Activated CD8-positive, alpha-beta memory T cell treated with anti-CD3 and anti-CD28 coated beads, Interleukin-2, amount 10 ng/mL, durations not matched to agents 7 days and 5 days (primary cell): ENCODE measurements at places on chromosomes 7 and 10. TPM values are rescaled to one million over a fixed set of nuclear protein-coding genes. Genes with fewer than 3 reads are reported as not detected.

- no peaks in the 10 kb centered on the region for H3K27me3 ChIP-seq
- no peaks in the 10 kb centered on the region for H3K36me3 ChIP-seq
- DNase-seq: no peak
Measured at GRCh38 chr7:68846811-68847325, 751.4 kb upstream of the AUTS2 start.

- H3K4me3 ChIP-seq: no peak overlapping the region
- H3K27ac ChIP-seq: no peak overlapping the region
- H3K27me3 ChIP-seq: no peaks in the 10 kb centered on the region
- DNase-seq: no peak
- no peaks in the 10 kb centered on the region for H3K36me3 ChIP-seq
- peaks cover 4% of the 10 kb centered on the region for H3K4me1 ChIP-seq
Measured at GRCh38 chr7:6078548-6078947, 47.4 kb downstream of the ANKRD61 start.

DNA sequence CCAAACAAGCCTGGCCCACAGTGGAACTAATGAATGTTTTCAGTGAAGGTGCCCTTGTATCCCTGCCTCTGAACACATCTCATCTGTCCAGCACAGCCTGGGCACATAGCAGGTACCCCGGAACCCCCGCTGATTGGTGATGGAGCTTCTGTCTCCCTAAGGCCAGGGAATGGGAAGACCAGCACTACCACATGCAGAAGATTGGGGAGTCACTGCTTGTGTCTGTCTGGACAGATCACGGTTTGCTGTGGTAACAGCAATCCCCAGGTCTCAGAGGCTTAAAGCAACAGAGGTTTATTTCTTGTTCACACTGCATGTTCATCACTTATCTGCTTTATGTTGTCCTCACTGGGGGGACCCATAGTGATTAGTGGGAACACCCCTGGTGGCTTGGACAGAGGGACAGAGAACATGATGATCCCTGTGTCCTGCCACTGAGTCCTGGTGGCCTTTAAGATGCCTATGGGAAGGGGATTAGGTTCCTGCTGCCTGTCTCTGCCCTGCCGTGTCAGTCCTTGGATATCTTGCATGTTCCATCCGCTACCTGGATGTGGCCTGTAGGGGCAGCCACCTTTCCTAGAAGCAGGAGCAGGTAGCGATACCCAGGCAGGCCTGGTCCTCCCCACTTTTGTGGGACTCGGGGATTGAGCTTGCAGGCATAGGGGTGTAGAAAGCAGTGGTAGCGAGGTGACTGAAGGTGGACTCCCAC is 3.6 kb downstream of the TSPAN14 start:
- peaks cover 74% of the 10 kb centered on the region for H3K4me1 ChIP-seq
- H3K36me3 ChIP-seq: peaks cover 26% of the 10 kb centered on the region
- peak overlapping the region; percentile 92 for H3K4me3 ChIP-seq
- H3K27ac ChIP-seq: peak overlapping the region; percentile 94

DNA sequence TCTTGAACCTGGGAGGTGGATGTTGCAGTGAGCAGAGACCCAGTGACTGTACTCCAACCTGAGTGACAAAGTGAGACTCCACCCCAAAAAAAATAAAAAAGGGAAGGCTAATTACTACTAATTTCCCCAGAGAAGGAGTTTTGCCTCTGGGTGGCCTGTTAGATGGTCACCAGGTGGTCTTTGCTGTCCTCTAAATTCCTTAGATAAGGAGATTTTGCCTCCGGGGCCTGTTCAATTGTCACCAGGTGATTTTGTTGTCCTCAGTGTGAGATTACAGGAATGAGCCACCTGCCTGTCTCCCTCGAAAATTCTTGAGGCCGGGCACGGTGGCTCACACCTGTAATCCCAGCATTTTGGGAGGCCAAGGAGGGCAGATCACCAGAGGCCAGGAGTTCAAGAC is 24.4 kb upstream of the ZMIZ2 start:
- peaks cover 2% of the 10 kb centered on the region for H3K36me3 ChIP-seq
- peaks cover 5% of the 10 kb centered on the region for H3K27me3 ChIP-seq
- H3K4me3 ChIP-seq: no peak overlapping the region
- DNase-seq: no peak

CLEC5A gene
- total RNA-seq: not detected

DNA sequence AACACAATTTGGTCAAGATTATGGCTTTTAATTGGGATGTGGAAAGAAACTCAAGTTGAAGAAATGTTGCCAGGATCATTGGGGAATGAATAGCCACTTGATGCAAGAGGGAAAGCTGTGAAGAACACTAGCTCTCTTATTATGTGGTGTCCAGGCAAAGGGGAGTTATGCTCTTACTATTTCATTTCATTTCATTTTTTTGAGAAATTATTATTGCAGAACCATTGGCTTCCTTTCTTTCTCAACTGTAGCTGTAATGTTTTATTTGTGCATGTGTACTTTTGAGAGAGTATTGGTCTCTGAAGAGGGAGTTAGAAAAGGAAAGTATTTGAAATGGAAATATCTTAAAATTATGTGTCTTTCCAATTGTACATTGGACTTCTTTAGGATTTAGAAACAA is 312.6 kb upstream of the BMPER start:
- H3K36me3 ChIP-seq: no peaks in the 10 kb centered on the region
- H3K27me3 ChIP-seq: no peaks in the 10 kb centered on the region
- DNase-seq: no peak
- no peak overlapping the region for H3K4me3 ChIP-seq
- no peaks in the 10 kb centered on the region for H3K4me1 ChIP-seq

GRCh38 chr10:100723770-100724530 is 21.4 kb upstream of the PAX2 start:
- no peak overlapping the region for H3K27ac ChIP-seq
- H3K36me3 ChIP-seq: no peaks in the 10 kb centered on the region
- peaks cover 86% of the 10 kb centered on the region for H3K27me3 ChIP-seq
- DNase-seq: no peak

DNA sequence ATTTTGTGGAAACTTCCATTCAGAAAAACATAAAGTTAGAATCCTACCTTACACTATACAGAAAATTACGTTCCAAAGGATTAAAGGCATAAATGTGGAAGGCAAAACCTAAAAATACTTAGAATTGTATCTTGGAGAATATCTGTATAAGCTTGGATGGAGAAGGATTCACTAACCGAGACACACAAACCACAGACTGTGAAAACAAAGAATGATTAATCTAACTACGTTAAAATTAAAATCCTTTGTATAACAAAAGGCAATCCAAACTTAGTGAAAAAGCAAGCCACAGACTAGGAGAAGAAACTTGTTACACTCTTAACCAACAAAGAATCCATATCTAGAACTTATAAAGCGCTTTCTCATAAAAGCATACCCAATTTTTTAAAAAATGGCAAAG is 678.8 kb downstream of the INHBA start:
- no peak for DNase-seq
- H3K27me3 ChIP-seq: no peaks in the 10 kb centered on the region
- no peaks in the 10 kb centered on the region for H3K36me3 ChIP-seq

GRCh38 chr10:31959461-31960173 is 31.0 kb upstream of the ARHGAP12 start:
- H3K27ac ChIP-seq: no peak overlapping the region
- peaks cover 2% of the 10 kb centered on the region for H3K36me3 ChIP-seq
- H3K4me1 ChIP-seq: peaks cover 17% of the 10 kb centered on the region
- H3K27me3 ChIP-seq: no peaks in the 10 kb centered on the region
- no peak overlapping the region for H3K4me3 ChIP-seq

DNA sequence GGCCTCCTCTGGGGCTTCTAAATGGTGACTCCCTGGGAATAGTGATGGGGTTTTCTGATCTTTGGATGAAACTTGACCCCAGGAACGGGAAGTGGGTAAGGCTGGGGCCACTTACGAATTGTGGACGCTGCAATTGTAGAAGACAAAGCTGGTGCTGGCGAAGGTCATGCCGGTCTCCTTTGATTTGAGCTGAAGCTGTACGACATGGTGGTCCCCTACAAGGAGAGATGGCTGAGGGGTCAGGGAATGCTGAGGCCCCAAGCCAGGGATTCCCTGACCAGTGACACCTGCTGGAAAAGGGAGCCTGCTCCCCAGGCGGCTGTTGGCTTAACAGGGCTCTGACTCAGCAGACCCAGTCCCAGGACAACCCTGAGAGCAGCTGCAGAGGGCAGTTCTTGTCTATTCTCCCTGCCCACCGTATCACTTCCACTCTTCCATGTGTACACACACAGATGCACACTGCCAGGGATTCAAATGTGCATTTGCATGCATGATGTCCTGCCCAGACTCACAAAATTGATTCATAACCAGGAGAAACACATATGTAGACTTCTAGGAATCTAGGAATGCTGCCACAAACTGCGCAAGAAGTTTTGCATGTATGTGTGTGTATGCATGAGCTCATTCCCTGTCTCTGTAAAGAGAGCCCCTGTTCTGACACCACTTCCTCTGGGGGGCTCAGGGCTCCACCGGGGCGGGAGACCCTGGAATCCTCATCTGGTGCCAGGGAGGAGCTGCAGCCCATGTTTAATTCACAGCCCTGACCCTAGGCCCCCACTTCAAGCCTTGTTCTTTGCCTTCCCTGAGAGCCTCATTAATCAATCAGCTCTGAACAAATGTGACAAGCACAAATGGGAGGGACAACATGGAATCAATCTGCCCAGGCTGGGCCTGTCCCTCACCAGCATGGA is 350.0 kb downstream of the PLXNA4 start:
- no peaks in the 10 kb centered on the region for H3K36me3 ChIP-seq
- peaks cover 2% of the 10 kb centered on the region for H3K27me3 ChIP-seq
- DNase-seq: no peak
- no peak overlapping the region for H3K4me3 ChIP-seq

GRCh38 chr10:43735907-43736306 is 87.2 kb upstream of the ZNF32 start:
- no peak overlapping the region for H3K27ac ChIP-seq
- DNase-seq: no peak
- no peaks in the 10 kb centered on the region for H3K36me3 ChIP-seq
- no peak overlapping the region for H3K4me3 ChIP-seq
- H3K4me1 ChIP-seq: peaks cover 13% of the 10 kb centered on the region

- peaks cover 4% of the 10 kb centered on the region for H3K36me3 ChIP-seq
- peaks cover 9% of the 10 kb centered on the region for H3K4me1 ChIP-seq
- H3K4me3 ChIP-seq: no peak overlapping the region
Measured at GRCh38 chr7:12130609-12131008, 80.5 kb upstream of the TMEM106B start.

C10orf105 gene
- 0.18 TPM for total RNA-seq

GRCh38 chr7:94008537-94008936 is 4.4 kb upstream of the BET1 start:
- no peak overlapping the region for H3K4me3 ChIP-seq
- no peak overlapping the region for H3K27ac ChIP-seq
- no peak for DNase-seq

DNA sequence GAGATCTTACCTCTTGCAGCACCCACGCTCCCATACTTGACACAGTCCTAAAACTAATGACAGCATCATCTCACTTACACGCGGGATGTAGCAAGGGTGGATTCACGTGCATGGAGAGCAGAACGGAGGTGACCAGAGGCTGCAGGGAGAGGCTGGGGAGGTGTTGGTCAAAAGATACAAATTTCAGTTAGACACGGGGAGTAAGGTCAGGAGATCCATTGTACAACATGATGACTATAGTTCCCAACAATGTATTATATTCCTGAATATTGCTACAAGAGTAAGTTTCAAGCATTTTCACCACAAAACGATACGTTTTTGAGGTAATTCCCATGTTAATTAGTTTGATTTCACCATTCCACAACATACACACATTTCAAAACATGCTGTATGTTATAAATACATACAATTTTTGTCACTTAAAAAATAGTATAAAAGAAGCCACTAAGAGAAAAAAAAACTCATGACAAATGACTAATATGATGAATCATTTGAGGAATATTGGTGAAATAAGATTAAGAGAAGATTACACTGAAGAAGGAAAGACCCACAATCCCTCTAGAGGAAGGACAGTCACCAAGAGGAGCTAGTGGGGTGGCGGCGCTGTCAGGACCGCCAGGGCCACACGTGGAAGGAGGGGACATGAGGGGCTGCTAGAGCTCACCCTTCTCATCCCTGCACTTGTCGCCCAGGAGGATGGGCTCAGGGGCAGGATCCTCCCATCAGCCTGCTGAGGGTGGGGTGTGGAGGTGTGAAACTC is 49.4 kb upstream of the EGFR start:
- H3K27me3 ChIP-seq: no peaks in the 10 kb centered on the region
- H3K4me3 ChIP-seq: no peak overlapping the region
- DNase-seq: no peak
- no peak overlapping the region for H3K27ac ChIP-seq

- no peak overlapping the region for H3K4me3 ChIP-seq
- H3K27me3 ChIP-seq: no peaks in the 10 kb centered on the region
- no peak overlapping the region for H3K27ac ChIP-seq
- no peaks in the 10 kb centered on the region for H3K36me3 ChIP-seq
- H3K4me1 ChIP-seq: no peaks in the 10 kb centered on the region
Measured at GRCh38 chr7:41199136-41199535, 503.8 kb downstream of the INHBA start.

KIN gene
- total RNA-seq: 12.9 TPM
